Esophagus squamous epithelium (tissue), 5 donors: ENCODE measurements at places on chromosomes 12 and 14.

DNA sequence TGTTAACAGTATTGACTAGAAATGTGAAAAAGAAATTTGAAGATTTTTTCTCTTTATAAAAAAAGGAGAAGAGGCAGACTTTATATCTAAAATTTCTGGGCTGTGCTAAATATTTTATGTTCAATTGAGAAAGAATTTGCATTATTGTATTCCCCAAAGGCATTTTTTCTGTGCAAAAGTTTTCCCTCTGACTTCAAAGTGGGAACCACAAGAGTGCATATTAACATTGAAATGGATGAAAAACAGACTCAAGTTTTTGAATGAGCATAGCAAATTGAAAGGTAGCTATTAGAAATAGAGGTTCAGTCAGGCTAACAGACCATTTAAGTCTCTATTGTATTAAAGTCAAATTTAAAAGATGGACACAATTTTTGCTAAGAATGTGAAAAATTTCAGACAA lies 95.2 kb downstream of the RASSF9 start:
- H3K27ac ChIP-seq = no peak overlapping the region
- H3K27me3 ChIP-seq = no peaks in the 10 kb centered on the region
- DNase-seq = no peak
- no peak overlapping the region for H3K4me3 ChIP-seq
- H3K36me3 ChIP-seq = no peaks in the 10 kb centered on the region

- H3K4me1 ChIP-seq = peaks cover 7% of the 10 kb centered on the region
- no peak overlapping the region for H3K4me3 ChIP-seq
- H3K27ac ChIP-seq = no peak overlapping the region
Measured at GRCh38 chr14:24067133-24068082, 4.0 kb upstream of the CPNE6 start.

GRCh38 chr12:118611295-118611694 lies 234.9 kb downstream of the SUDS3 start:
- no peaks in the 10 kb centered on the region for H3K4me1 ChIP-seq
- H3K36me3 ChIP-seq = no peaks in the 10 kb centered on the region
- H3K4me3 ChIP-seq = no peak overlapping the region
- no peaks in the 10 kb centered on the region for H3K27me3 ChIP-seq

DNA sequence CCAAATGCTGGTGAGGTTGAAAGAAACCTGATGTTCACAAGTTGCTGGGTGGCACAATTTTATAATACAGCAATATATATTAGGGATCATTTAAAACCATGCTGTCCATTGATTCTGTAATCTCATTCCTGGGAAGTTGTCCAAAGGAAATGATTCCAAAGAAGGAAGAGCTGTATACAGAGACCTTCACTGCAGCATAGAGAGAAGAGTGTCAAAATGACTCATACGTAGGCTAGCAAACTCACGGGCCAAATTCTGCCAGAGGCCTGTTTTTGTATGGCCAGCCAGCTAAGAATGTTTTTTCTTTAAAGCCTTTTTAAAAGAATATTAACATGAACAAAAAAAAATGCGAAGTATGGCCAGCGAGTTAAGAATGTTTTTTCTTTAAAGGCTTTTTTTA lies 69.2 kb upstream of the MED13L start:
- H3K36me3 ChIP-seq = no peaks in the 10 kb centered on the region
- peak overlapping the region; percentile 17 for H3K27ac ChIP-seq
- H3K27me3 ChIP-seq = no peaks in the 10 kb centered on the region
- H3K4me1 ChIP-seq = no peaks in the 10 kb centered on the region
- no peak for DNase-seq

- peaks cover 5% of the 10 kb centered on the region for H3K4me1 ChIP-seq
- no peak overlapping the region for H3K4me3 ChIP-seq
- H3K36me3 ChIP-seq = peaks cover 4% of the 10 kb centered on the region
- DNase-seq = no peak
Measured at GRCh38 chr14:89294060-89294459, 123.0 kb downstream of the FOXN3 start.

DNA sequence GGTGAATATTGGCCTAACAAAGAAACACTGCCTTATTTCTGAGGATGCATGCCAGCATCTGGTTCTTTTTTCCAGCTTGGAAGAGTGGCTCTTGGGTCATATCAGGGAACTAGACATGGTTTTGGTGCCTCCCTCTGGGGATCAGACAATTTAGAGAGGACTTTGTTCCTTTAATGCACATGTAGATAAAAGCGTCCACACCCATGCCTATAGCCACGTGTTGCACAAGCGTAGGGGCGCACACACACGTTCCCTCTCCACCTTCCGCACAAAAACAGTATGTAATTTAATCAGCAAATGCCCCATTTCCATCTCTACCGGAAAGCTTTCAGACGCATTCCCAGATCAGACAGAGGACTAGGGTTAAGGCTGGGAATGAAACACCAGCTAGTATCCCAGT lies 61.7 kb upstream of the RIC8B start:
- H3K4me3 ChIP-seq = no peak overlapping the region
- no peak overlapping the region for H3K27ac ChIP-seq
- H3K27me3 ChIP-seq = no peaks in the 10 kb centered on the region
- no peaks in the 10 kb centered on the region for H3K4me1 ChIP-seq

GRCh38 chr12:3795492-3796133 lies 42.7 kb upstream of the CRACR2A start:
- H3K4me1 ChIP-seq = no peaks in the 10 kb centered on the region
- H3K36me3 ChIP-seq = no peaks in the 10 kb centered on the region
- H3K27ac ChIP-seq = no peak overlapping the region
- no peak overlapping the region for H3K4me3 ChIP-seq
- no peaks in the 10 kb centered on the region for H3K27me3 ChIP-seq
- DNase-seq = no peak

DNA sequence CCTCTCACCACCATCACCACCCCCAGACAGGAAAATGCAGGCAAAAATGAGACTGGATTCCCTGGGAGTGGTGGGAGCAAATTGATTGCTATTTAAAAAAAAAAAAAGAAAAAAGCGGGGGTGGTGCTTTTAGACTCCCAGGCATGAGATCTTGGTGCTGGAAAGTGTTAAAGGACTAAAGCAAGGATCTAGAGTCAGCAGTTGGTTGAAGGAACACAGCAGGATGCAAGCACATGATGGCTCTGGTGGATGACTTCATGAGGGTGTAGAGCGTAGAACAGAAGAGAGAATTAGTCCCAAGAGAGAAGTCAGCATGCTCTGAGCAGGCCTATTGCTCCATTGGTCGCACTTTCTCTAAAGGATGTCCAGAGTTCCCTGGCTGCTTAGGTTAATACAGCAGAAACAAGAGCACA lies 183.8 kb upstream of the HMGA2 start:
- H3K36me3 ChIP-seq = no peaks in the 10 kb centered on the region
- H3K4me3 ChIP-seq = no peak overlapping the region
- no peaks in the 10 kb centered on the region for H3K4me1 ChIP-seq
- no peak overlapping the region for H3K27ac ChIP-seq

GRCh38 chr12:111887926-111888745 lies 46.1 kb downstream of the MAPKAPK5 start:
- no peaks in the 10 kb centered on the region for H3K4me1 ChIP-seq
- no peak overlapping the region for H3K4me3 ChIP-seq
- H3K27me3 ChIP-seq = no peaks in the 10 kb centered on the region
- no peak for DNase-seq

GRCh38 chr14:96274543-96274942 lies 18.5 kb downstream of the BDKRB1 start:
- peaks cover 1% of the 10 kb centered on the region for H3K36me3 ChIP-seq
- H3K4me3 ChIP-seq = no peak overlapping the region
- no peaks in the 10 kb centered on the region for H3K27me3 ChIP-seq
- H3K27ac ChIP-seq = peak overlapping the region; percentile 38
- DNase-seq = no peak

DNA sequence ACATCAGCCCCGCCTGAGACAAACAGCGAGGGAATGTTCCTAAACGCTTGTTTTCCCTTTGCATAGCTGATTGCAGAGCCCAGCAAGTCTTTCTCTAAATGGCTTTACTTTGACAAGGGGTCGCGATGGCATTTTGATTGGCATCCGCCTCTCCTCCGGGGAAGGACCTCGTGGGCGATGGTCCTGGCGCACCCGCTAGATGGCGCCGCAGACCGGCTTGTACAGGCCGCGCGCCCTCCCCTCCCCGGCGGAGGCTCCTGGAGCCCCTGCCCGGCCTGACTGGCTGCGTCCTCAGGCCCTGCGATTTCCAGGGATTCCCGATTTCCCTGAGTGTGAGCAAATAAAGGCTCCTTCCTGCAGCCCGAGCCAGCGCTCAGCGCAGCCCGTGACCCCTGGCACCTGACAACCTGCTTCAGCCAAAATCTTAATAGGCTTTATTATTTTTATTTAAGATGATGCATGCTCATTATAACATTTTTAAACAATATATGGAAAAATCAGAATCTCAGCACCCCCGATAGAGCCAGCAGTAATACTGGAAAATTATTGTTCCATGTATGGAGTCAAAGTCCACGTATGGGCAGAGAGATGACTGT lies 468.3 kb downstream of the AACS start:
- no peak overlapping the region for H3K4me3 ChIP-seq
- H3K36me3 ChIP-seq = no peaks in the 10 kb centered on the region
- H3K4me1 ChIP-seq = no peaks in the 10 kb centered on the region
- H3K27ac ChIP-seq = no peak overlapping the region

DNA sequence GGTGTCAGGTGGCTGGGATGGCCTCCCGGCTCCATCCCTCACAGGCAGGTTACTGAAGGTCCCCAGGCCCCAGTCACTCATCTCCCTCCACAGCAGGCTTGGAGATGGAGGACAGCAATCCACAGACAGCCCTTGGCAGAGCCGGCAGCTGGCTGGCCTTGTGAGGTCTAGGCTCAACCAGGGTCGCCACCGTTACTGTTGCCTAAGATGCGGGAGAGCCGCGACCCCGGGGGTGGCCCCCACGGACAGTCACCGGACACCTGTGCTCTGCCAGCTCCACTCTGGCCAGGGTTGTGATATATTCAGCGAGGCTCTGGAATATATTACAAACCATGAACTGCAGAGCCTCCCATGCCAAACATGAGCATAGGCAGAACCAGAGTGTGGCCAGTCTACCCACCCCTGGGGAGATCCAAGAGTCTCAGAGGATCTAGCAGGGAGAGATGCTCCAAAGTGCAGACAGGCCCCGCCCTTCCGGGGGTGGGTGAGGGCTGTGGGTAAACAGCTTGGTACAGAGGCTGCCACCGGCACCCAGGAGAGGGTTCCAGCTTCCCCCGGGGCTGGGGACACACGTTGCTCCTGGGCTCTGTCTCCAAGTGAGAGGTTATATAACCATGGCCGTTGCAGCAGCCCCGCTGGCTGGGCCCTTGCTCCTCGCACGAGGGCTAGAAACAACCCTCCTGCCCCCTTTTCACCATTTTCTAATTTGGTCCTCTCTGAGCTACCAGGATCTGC lies 55.9 kb upstream of the DIO3 start:
- H3K27me3 ChIP-seq = peaks cover 19% of the 10 kb centered on the region
- H3K27ac ChIP-seq = no peak overlapping the region
- H3K36me3 ChIP-seq = no peaks in the 10 kb centered on the region

- H3K27me3 ChIP-seq = no peaks in the 10 kb centered on the region
- H3K36me3 ChIP-seq = no peaks in the 10 kb centered on the region
- no peak overlapping the region for H3K27ac ChIP-seq
Measured at GRCh38 chr12:72134246-72135020, 137.7 kb upstream of the TRHDE start.

GRCh38 chr14:91313852-91314251 lies 69.3 kb upstream of the GPR68 start:
- peaks cover 25% of the 10 kb centered on the region for H3K4me1 ChIP-seq
- DNase-seq = no peak
- H3K36me3 ChIP-seq = peaks cover 9% of the 10 kb centered on the region
- no peaks in the 10 kb centered on the region for H3K27me3 ChIP-seq
- no peak overlapping the region for H3K4me3 ChIP-seq

- H3K4me3 ChIP-seq = no peak overlapping the region
- no peak overlapping the region for H3K27ac ChIP-seq
- H3K36me3 ChIP-seq = no peaks in the 10 kb centered on the region
Measured at GRCh38 chr14:49549881-49550280, 36.3 kb downstream of the RPS29 start.

- no peak overlapping the region for H3K4me3 ChIP-seq
- no peak overlapping the region for H3K27ac ChIP-seq
- DNase-seq = no peak
- no peaks in the 10 kb centered on the region for H3K27me3 ChIP-seq
Measured at GRCh38 chr14:59944909-59945308, 25.0 kb downstream of the LRRC9 start.

DNA sequence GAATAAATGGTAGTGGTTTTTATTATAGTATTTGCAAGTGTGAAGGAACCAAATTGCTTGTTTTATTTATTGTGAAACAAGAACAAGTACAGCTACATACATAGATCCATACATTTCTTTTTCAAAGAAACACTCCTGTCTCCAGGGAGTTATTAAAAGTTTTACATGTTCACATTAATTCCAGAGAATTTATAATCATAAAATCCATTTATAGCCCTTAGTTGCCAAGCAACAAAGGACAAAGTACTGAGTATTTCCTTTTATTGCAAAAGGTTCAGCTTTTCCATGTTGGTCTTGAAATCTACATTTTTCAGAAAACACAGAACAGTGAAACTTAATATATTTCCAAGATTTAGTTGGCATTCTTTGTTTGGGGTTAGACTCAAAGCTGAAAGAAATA lies 9.5 kb downstream of the MYRFL start:
- H3K36me3 ChIP-seq = no peaks in the 10 kb centered on the region
- no peaks in the 10 kb centered on the region for H3K27me3 ChIP-seq
- no peak overlapping the region for H3K27ac ChIP-seq

GRCh38 chr14:105187935-105188524 lies 6.9 kb upstream of the NUDT14 start:
- no peak overlapping the region for H3K4me3 ChIP-seq
- H3K27me3 ChIP-seq = no peaks in the 10 kb centered on the region
- DNase-seq = no peak
- peaks cover under 1% of the 10 kb centered on the region for H3K4me1 ChIP-seq
- H3K27ac ChIP-seq = no peak overlapping the region
- no peaks in the 10 kb centered on the region for H3K36me3 ChIP-seq

GRCh38 chr14:62213516-62213915 lies 451.3 kb downstream of the SNAPC1 start:
- H3K4me1 ChIP-seq = no peaks in the 10 kb centered on the region
- no peak for DNase-seq
- H3K27ac ChIP-seq = no peak overlapping the region
- H3K27me3 ChIP-seq = no peaks in the 10 kb centered on the region

DNA sequence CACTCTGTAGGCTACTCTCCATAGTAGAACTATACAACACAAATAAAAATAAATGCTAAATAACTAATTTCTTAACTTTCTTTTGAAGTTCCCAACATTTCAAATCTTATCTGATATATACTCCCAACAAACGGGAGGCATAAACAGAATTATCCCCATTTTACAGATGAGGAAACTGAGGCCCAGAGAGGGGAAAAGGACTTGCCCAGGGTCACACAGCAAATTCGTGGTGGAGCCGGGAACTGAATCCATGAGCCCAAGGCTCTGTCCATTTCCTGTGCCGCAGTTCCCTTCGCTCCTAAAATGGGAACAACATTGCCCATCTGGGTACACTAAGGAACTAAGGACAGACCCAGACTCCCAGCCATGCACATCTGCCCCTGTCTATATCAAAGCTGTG lies 12.2 kb downstream of the ZNF384 start:
- H3K4me3 ChIP-seq = no peak overlapping the region
- no peaks in the 10 kb centered on the region for H3K4me1 ChIP-seq
- no peak for DNase-seq
- H3K36me3 ChIP-seq = peaks cover 46% of the 10 kb centered on the region
- no peaks in the 10 kb centered on the region for H3K27me3 ChIP-seq
